ENCODE measurements at places on chromosomes 13 and 19.

- DNase-seq, result no peak
Measured at GRCh38 chr13:74273581-74273980, 139.4 kb upstream of the KLF12 start.

DNA sequence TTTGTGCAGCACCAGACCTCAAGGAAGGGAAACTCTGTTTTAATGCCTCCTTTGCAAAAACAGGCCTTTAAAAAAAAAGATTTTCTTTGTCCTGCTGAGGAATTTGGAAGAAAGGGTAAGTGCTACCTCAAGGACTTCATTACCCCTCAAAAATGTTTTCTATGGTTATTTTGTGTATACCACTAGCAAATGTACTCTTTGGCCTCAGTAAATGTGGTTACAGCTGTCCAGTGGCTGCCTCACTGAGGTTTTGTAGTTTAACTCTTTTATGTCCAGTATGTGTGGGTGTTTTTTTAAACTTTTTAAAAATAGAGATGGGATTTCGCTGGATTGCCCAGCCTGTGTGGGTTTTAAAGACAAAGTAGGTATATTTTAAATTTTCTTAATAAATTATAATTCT, 42.2 kb upstream of the TSC22D1 start:
- DNase-seq, result no peak

- DNase-seq, result no peak
Measured at GRCh38 chr13:111115965-111116521, 933 bp downstream of the ARHGEF7 start.

GRCh38 chr19:47623921-47624391, 15.0 kb downstream of the BICRA start:
- DNase-seq, result no peak

DNA sequence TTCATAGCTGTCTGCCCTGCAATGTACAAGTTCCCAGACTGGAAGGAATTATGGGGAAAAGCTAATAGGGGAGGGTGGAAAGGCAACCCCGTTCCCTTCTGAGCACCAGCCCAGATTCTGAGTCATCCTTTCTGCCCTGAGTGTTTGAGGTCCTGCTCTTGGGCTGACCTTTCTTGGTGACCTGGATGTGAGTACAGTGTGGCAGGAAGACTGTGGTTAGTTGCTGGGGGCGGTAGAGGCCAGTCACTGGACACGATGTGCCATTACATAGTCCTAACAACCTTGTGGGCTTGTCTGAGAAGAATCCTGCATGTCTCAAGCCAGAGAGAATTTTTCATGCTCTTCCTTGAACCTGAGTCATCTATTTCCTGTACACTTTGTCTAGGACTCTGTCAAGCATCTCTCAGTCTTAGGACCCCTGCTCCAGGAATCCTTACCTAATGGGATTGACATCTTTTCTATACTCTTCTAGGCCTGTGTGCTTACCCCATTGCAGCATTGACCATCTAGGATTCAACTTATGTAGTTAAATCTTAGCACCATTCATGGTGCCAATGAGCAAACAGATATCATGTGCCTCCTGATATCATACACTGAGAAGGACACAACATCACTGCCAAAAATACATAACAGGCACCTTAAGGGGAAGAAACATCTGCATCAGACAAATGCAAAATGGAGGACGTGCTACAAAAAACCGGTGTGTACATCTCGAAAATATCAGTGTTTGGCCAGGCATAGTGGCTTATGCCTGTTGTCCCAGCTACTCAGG, 8.1 kb upstream of the ANGPTL4 start:
- no peak for DNase-seq
